ENCODE measurements at places on chromosomes 4 and X. TPM values are rescaled to one million over a fixed set of nuclear protein-coding genes. Genes with fewer than 3 reads are reported as not detected.
A peak's percentile ranks its signal among the peaks of the same experiment; 100 is the strongest.

Gene RNF150
- 14.6 TPM for polyA plus RNA-seq

GRCh38 chr4:174317531-174317930 lies 33.8 kb downstream of the CEP44 start:
- peak; percentile 2 for DNase-seq

Gene KLHL5
- polyA plus RNA-seq, result 42.9 TPM

Gene RASSF6
- 2.7 TPM for polyA plus RNA-seq

GRCh38 chr4:86357608-86358007 lies 2.2 kb downstream of the MAPK10 start:
- DNase-seq, result no peak

DNA sequence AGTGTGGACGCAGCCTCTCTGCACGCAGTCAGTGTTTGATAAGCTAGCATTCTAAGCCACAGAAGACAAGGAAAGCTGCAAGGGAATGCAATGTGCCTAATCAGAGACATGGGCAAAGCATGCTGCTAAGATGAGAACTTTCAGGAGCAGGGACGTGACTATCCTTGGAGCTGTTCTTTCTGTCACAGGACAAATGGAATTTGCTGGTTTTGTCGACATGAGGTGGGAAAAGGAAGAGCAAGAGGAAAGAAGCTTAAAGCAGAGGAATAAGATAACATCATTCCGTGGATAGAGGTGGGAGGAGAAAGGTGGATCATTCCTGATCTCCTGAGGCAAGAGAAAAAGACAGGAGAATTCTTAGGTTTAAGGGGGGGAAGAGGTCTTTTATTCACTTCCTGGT lies 33.7 kb downstream of the RBM47 start:
- DNase-seq, result no peak

All from left lung (tissue), 14 donors.